ENCODE measurements at places on chromosomes 5 and 9. TPM values are rescaled to one million over a fixed set of nuclear protein-coding genes. Genes with fewer than 3 reads are reported as not detected.

Gene FBP2
- not detected for total RNA-seq

Gene SPAAR
- 4.0 TPM for total RNA-seq

Gene FCN2
- not detected for total RNA-seq

Gene IGFBPL1
- total RNA-seq, result 2.7 TPM

Gene LECT2
- not detected for total RNA-seq

All from posterior vena cava (tissue), 2 donors.